ACHN (cell line): ENCODE measurements at places on chromosomes 4 and X.

- no peak for DNase-seq
Observed at GRCh38 chr4:155626561-155626960, 40.1 kb upstream of the GUCY1A1 start.

DNA sequence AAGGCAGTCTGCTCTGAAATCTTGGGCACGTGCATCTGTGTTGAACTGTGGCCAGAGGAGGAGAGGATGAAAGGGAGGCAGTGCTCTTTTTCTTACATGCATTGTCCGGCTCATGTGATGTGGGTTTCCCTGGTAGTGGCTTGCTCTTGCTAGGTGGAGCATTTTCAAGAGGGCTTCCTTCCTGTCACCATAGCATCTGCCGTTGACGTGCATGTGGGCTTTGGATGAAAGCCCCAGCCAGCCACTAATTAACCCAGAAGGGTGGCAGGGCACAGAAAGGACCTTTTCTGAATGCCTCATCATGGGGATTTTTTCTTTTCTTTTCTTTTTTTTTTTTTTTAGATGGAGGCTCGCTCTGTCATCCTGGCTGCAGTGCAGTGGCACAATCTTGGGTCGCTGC lies 121.3 kb downstream of the GPR143 start:
- DNase-seq: no peak

GRCh38 chr4:848803-849477 lies 23.0 kb upstream of the CPLX1 start:
- no peak for DNase-seq

DNA sequence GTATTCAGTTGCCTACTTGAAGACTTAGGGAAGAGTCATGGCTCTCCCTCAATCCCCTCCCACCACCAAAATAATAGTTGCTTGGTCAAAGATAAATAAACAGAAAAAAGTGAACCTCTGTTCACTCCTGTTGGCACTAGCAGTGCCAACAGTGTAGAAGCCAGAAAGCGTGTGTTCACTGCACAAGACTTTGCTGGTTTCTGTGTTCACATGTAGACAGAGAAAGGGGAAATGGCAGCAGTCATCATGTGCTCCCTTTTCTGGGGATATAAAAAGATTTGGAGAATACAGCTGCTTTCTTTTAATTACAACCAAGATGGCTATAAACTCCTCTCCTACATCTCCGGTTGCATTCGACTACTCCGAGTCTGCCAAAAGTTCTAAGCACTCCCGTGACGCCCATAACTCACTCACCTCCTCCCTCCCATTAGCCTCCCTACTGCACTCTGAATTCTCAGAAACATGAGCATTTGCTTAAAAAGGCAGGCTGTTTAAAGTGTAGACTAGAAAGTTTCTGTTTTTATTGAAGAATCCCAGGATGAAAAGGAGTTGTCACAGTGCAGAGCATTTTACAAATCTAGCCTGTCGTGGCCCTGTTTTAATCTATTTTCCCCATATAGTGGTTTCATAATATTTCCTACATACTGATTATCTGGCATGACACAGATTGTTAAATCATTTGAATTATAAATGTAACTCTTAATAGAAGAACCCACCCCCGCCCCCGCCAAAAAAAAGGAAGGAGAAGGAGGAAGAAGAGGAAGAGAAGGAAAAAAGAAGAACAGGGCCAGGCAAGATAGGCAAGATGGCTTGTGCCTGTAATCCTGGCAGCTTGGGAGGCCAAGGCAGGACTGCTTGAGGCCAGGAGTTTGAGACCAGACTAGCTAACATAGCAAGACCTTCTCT lies 16.7 kb downstream of the LGI2 start:
- DNase-seq: no peak

- no peak for DNase-seq
Observed at GRCh38 chr4:185323606-185324005, 72.1 kb downstream of the LRP2BP start.

- DNase-seq: no peak
Observed at GRCh38 chrX:39507617-39508299, 590.0 kb downstream of the BCOR start.
